Esophagus squamous epithelium (tissue), 5 donors: ENCODE measurements at places on chromosomes 2 and 18. TPM values are rescaled to one million over a fixed set of nuclear protein-coding genes. Genes with fewer than 3 reads are reported as not detected.

GRCh38 chr2:78029392-78029995, 507.3 kb upstream of the LRRTM4 start:
- H3K4me1 ChIP-seq = no peaks in the 10 kb centered on the region
- H3K4me3 ChIP-seq = no peak overlapping the region
- H3K36me3 ChIP-seq = no peaks in the 10 kb centered on the region
- no peak for DNase-seq

CYS1 gene
- 0.09 TPM for total RNA-seq

DNA sequence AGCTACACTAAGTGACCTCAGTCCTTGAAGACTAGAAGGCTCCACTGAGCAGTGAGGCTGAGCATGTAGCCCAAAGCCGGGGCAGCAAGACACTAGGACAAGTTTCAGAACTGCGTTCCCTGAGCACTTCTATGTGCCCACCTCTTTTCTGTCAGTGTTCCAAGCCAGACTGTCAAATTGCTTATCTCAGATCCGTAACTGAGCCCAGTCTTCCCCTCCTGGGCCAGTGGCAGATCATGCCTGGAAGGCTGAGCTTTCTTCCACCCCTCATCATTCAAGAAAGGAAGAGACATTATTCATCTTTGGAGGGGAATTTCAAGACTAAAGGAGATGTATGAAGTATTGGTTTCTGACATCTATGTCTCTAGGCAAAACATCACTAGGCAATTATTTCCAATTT, 49.8 kb downstream of the EML6 start:
- H3K27ac ChIP-seq = peak overlapping the region; percentile 18
- H3K27me3 ChIP-seq = no peaks in the 10 kb centered on the region
- H3K4me3 ChIP-seq = no peak overlapping the region
- no peaks in the 10 kb centered on the region for H3K4me1 ChIP-seq
- H3K36me3 ChIP-seq = no peaks in the 10 kb centered on the region
- DNase-seq = no peak

DNAH7 gene
- 0.38 TPM for total RNA-seq

DNA sequence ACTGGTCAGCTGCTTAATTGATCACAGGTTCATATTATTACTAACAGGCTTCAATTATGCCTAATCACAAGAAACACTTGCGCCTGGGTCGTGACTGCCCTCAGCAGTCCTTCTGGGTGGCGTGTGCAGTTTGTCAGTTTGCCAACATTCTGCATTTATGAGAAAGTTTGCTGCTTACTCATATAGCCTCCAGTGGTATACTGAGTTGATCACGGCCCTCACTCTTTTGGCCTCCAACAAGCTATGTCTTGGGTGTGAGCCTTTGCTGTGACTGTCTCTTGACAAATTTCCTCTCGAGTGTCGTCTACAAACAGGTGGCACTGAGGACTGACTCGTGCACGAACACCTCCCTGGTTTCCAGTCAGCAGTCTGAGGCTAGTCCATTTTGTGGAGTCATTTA, 27.3 kb downstream of the DCDC2C start:
- H3K27ac ChIP-seq = no peak overlapping the region
- no peak overlapping the region for H3K4me3 ChIP-seq
- H3K4me1 ChIP-seq = peaks cover 8% of the 10 kb centered on the region
- DNase-seq = no peak
- no peaks in the 10 kb centered on the region for H3K36me3 ChIP-seq

GRCh38 chr2:175686002-175686401, 316.1 kb downstream of the LNPK start:
- no peaks in the 10 kb centered on the region for H3K4me1 ChIP-seq
- no peak overlapping the region for H3K4me3 ChIP-seq
- H3K27ac ChIP-seq = no peak overlapping the region
- H3K36me3 ChIP-seq = no peaks in the 10 kb centered on the region
- DNase-seq = no peak

TRABD2A gene
- not detected for total RNA-seq

DNA sequence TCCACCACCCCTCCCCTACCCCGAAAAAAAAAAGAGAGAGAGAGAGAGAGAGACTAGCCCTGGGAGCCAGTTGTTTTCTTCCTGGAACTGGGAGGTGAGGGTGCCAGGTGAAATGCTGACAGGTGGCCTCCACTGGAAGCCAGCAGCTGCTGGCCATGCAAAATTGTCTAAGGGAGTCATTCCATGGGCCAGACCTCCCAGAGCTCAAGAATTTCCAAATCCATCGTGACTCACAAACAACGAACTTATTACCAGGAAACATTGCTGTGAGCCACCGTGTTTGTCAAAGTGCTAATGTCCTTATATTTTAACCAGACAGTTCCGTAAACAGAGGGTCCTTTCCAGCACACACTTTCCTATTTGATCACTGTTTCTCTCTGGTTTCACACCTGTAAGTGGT, 68.5 kb upstream of the PID1 start:
- no peaks in the 10 kb centered on the region for H3K36me3 ChIP-seq
- H3K4me3 ChIP-seq = no peak overlapping the region
- no peaks in the 10 kb centered on the region for H3K27me3 ChIP-seq
- DNase-seq = no peak
- no peak overlapping the region for H3K27ac ChIP-seq

DNA sequence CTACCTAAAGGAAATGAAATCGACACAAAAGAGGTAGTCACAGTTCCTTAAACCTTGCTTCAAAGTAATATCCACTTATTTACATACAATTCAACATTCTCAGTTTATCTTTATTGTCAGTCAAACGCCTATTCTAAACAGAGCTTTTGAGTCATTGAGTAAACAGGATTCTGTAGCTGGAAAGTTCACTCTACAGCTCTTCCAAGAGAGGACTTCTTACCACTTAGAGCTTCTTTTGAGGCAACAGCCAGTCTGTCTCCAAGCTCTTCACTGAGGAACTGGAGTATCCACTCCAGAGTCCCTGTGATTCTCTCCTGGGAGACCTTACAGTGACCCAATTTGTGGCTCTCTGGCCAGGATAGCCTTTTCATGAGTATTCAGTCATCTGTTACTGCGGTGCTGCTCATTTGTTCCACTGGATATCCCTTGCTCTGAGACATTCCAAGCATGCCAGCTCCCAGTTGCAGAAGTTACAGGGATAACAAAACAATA, 210.9 kb upstream of the OSR1 start:
- DNase-seq = no peak
- H3K27ac ChIP-seq = no peak overlapping the region
- H3K4me3 ChIP-seq = no peak overlapping the region
- no peaks in the 10 kb centered on the region for H3K27me3 ChIP-seq
- H3K4me1 ChIP-seq = no peaks in the 10 kb centered on the region
- H3K36me3 ChIP-seq = no peaks in the 10 kb centered on the region

C2orf66 gene
- not detected for total RNA-seq

IL1R1 gene
- 17.3 TPM for total RNA-seq

GCC2 gene
- 11.0 TPM for total RNA-seq

- H3K27ac ChIP-seq = no peak overlapping the region
- no peaks in the 10 kb centered on the region for H3K27me3 ChIP-seq
- no peaks in the 10 kb centered on the region for H3K36me3 ChIP-seq
- no peak for DNase-seq
Measured at GRCh38 chr2:200199576-200200263, 106.8 kb upstream of the SPATS2L start.

POMC gene
- total RNA-seq = 6.1 TPM

PER2 gene
- 9.8 TPM for total RNA-seq

ABCB11 gene
- 0.18 TPM for total RNA-seq

DNA sequence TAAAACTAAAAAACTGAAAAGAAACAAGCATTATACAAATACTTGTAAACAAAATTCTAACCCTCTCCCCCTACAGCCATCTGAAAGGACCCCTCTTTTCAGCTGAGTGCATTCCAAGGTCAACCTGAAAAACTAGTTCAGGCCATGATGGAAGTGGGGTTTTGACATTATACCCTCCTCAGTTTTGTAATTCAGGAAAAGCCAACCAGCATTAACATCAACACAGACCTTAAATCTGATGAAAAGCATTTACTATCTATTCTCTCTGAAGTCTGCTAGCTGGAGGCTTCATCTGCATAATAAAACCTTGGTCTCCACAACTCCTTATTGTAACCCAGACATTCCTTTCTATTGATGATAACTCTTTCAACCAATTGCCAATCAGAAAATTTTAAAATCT, 302.2 kb downstream of the CNTNAP5 start:
- no peaks in the 10 kb centered on the region for H3K4me1 ChIP-seq
- DNase-seq = no peak
- no peak overlapping the region for H3K4me3 ChIP-seq
- no peaks in the 10 kb centered on the region for H3K36me3 ChIP-seq

- H3K4me1 ChIP-seq = no peaks in the 10 kb centered on the region
- no peak for DNase-seq
- no peak overlapping the region for H3K4me3 ChIP-seq
- H3K36me3 ChIP-seq = no peaks in the 10 kb centered on the region
Measured at GRCh38 chr2:603869-604268, 73.3 kb downstream of the TMEM18 start.

POTEE gene
- not detected for total RNA-seq

GRCh38 chr2:218999021-218999880, 6.0 kb upstream of the CRYBA2 start:
- no peak for DNase-seq
- no peaks in the 10 kb centered on the region for H3K36me3 ChIP-seq
- H3K4me3 ChIP-seq = no peak overlapping the region

GRCh38 chr18:623761-624620, 27.2 kb downstream of the CLUL1 start:
- H3K27ac ChIP-seq = no peak overlapping the region
- no peak for DNase-seq
- no peak overlapping the region for H3K4me3 ChIP-seq

TWIST2 gene
- 33.0 TPM for total RNA-seq

ST8SIA5 gene
- total RNA-seq = not detected

GRCh38 chr18:23648456-23648855, 14.3 kb downstream of the ANKRD29 start:
- H3K4me1 ChIP-seq = no peaks in the 10 kb centered on the region
- H3K27me3 ChIP-seq = no peaks in the 10 kb centered on the region
- no peak overlapping the region for H3K4me3 ChIP-seq

- no peaks in the 10 kb centered on the region for H3K36me3 ChIP-seq
- peaks cover 13% of the 10 kb centered on the region for H3K4me1 ChIP-seq
- H3K27ac ChIP-seq = no peak overlapping the region
- DNase-seq = no peak
- no peaks in the 10 kb centered on the region for H3K27me3 ChIP-seq
Measured at GRCh38 chr2:69694894-69695849, 46.8 kb upstream of the ANXA4 start.

DNA sequence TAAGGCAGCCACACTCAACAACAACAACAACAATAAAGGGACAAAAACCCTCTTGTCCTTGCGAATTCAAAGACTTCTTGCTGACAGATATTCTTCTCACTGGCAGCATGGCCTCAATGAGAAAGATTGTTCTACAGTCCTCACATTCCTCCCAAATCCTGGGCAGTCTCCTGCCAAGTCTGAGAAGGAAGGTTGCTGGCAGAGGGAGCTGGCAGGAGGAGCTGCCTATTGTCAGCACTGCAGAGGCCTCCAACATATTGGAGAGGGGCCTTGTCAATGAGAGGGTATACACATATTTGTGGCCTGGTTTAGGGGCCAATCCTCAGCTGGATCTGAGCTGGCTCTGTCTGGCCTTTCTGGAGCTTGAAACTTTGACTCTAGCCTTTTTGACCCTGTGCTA, 63.5 kb downstream of the LAMA3 start:
- no peak overlapping the region for H3K27ac ChIP-seq
- H3K36me3 ChIP-seq = no peaks in the 10 kb centered on the region
- H3K4me1 ChIP-seq = no peaks in the 10 kb centered on the region
- H3K4me3 ChIP-seq = no peak overlapping the region

DNA sequence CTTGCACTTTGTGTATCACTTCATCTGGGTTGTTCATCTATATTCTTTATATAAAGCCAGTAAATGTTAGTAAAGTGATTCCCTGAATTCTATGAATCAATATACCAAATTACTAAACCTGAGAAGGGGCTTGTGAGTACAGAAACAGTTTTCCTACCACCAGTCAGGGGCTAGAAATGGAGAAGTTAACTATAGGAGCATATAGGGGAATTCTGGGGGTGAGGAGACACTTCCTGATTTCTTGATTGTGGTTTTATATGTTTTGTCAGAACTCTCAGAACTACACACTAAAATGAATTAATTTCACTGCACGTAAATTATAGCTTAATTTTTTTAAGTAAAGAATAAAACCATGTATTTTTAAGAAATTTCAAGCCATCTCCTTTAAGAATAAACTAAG, 93.7 kb downstream of the SESTD1 start:
- H3K4me1 ChIP-seq = no peaks in the 10 kb centered on the region
- DNase-seq = no peak
- no peaks in the 10 kb centered on the region for H3K27me3 ChIP-seq
- H3K4me3 ChIP-seq = no peak overlapping the region

CLHC1 gene
- total RNA-seq = 7.4 TPM

DNA sequence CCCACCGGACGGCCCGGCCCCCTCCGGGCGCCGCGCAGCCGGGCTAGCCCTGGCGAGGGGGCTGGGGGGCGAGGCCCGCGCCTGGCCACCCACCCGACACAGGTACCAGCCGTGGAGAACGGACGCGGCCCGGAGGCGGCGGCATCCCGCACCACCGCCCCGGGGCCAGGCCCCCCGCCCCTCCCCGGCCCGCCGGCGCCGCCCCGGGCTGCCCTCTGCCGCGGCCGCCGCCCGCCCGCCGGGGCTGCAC, 405 bp downstream of the SOS1 start:
- no peak for DNase-seq
- H3K36me3 ChIP-seq = no peaks in the 10 kb centered on the region
- peak overlapping the region; percentile 97 for H3K27ac ChIP-seq

GRCh38 chr2:98849113-98849512, 86.9 kb downstream of the CRACDL start:
- H3K4me3 ChIP-seq = no peak overlapping the region
- no peaks in the 10 kb centered on the region for H3K4me1 ChIP-seq
- no peak overlapping the region for H3K27ac ChIP-seq
- no peaks in the 10 kb centered on the region for H3K36me3 ChIP-seq
- no peaks in the 10 kb centered on the region for H3K27me3 ChIP-seq
- DNase-seq = no peak

- no peak for DNase-seq
- no peak overlapping the region for H3K4me3 ChIP-seq
- H3K27ac ChIP-seq = no peak overlapping the region
- no peaks in the 10 kb centered on the region for H3K27me3 ChIP-seq
Measured at GRCh38 chr2:24276349-24276899, 83.9 kb downstream of the ITSN2 start.

DNA sequence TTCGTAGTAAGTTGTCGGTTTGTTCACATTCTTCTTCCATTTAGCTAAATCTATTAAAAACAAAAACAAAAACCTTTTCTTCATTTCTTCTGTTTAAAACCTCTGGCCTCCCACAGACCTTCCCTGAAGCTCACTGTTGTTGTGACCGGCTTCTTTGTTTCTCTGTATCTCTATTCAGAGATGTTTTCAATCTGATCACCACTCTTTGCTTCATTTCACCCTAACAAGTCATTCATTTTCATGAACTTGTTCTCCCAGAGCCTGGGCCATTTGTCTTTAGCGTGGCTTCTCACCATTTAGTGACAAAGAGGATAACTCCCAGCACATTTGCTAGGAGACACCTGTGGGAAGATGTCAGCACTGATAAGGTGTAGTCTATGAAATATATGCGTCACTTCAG, 794.2 kb downstream of the ERBB4 start:
- H3K27ac ChIP-seq = no peak overlapping the region
- no peak for DNase-seq
- no peaks in the 10 kb centered on the region for H3K27me3 ChIP-seq
- H3K4me3 ChIP-seq = no peak overlapping the region
- no peaks in the 10 kb centered on the region for H3K36me3 ChIP-seq
- no peaks in the 10 kb centered on the region for H3K4me1 ChIP-seq

GRCh38 chr2:228407821-228408220, 226.3 kb upstream of the SPHKAP start:
- no peaks in the 10 kb centered on the region for H3K27me3 ChIP-seq
- H3K4me3 ChIP-seq = no peak overlapping the region
- no peak for DNase-seq
- no peak overlapping the region for H3K27ac ChIP-seq
